Occipital lobe (tissue), 3 donors: ENCODE measurements at places on chromosomes 16 and 17.

DNA sequence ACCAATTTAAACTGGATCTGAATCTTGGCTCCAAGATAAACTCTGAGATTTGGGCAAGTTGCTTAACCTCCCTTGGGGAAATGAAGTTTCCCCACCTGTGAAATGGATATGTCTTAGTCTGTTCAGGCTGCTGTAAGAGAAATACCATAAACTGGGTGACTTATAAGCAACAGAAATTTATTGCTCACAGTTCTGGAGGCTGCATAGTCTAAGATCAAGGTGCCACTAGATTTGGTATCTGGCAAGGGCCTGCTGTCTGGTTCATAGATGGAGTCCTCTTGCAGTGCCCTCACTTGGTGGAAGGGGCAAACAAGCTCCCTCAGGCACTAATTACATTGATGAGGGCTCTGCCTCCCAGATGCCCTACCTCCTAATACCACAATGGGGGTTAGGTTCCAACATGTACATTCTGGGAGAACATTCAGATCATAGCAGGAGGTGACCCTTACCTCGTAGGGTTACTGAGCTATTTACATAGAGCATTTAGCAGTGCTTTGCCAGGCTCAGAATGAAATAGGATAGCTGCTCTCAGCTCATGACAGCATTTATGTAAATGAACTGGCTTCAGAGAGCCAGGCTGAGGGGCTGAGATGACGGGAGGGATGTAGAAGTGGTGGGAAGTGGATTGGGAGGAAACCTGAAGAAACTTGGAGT is 83.9 kb downstream of the SPECC1 start:
- no peak for DNase-seq

DNA sequence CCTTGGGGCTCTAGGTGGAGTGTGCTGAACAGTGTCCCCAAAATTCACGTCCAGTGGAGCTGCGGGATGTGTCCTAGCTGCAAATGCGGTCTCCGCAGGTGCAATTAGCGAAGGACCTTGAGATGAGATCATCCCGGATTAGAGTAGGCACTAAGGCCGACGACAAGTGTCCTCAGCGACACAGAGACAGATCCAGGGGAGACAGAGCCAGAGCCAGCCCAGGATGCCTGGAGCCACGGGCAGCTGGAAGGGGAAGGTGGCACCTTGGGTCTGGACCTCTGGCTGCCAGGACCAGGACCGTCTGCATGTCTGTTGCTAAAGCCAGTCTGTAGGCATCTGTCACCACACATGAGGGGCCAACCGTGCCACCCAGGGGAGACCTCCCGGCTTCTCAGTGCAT is 24.5 kb downstream of the SLC7A5 start:
- DNase-seq = no peak

- DNase-seq = no peak
Measured at GRCh38 chr17:13437966-13438779, 163.6 kb downstream of the HS3ST3A1 start.

- DNase-seq = no peak
Measured at GRCh38 chr16:2244926-2245795, 6.2 kb downstream of the ECI1 start.

GRCh38 chr17:13755851-13756250 is 154.1 kb upstream of the HS3ST3A1 start:
- no peak for DNase-seq
